Naive thymus-derived CD8-positive, alpha-beta T cell (primary cell): ENCODE measurements at places on chromosomes 6 and 20.

GRCh38 chr6:18268066-18268465 is 3.7 kb upstream of the DEK start:
- no peak for DNase-seq

GRCh38 chr6:330948-331347 is 38.7 kb downstream of the DUSP22 start:
- no peak for DNase-seq

DNA sequence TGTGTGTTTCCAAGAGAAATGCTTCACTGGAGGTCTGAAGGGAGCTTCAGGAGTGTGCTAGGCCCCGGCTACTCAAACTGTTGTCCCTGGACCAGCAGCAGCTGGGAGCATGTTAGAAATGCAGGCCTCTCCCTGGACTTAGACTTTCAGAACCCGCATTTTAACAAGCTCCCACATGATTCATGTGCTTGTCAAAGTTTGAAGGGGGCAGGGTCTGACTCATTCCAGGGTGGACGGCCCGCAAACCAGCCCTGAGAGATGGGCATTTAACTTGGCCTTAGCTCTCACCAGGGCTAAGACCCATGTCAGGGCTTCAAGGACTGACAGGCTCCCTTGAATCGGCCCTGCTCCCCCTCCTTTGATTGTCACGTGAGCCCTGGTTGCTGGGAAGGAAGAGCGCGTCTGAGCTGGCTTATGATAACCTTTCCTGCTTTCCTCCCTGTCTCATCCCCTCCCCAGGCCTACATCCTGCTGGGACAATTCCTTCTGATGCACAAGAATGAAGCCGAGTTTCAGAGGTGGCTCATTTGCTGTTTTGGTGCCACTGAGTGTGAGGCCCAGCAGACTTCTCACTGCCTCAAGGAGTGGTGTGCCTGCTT is 35.5 kb downstream of the BANF2 start:
- no peak for DNase-seq

DNA sequence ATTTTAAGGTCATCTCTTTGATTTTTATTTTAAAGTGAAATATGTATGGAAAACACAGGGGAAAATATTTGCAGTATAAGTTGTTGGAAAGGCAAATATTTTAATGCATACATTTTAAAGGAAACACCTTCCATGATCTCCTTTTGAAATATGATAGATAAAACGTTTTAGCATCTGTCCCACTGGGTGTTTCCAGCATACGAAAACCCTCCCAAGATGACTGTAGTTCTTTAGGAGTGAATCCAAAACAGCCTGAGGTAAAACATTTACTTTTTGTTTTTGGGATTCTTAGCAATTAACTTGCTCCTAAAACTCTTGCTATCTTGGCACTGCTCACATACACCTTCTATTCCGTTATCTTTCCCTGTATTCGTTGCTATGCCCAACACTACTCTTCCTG is 210.0 kb downstream of the EPHA7 start:
- DNase-seq, result no peak

DNA sequence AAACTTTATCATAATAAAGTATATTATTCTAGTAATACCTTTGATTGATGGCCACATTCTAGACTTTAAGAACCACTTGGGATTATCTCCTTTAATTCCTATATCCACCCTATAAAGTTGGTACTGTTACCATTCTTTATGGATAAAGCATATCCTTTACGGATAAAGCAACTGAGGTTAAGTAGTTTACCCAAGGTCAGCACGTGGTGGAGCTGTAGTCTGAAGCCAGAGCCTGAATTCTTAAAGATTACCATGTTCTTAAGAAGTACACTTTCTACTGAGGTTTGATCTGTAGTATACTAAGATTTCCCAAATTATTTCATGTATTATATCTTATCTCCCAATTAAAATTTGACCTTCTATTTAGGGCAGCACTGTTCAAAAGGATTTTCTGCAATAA is 3.0 kb upstream of the NCOA7 start:
- DNase-seq, result no peak

- DNase-seq, result no peak
These were observed 40.1 kb downstream of the RNF144B start for GRCh38 chr6:18427296-18427695.

DNA sequence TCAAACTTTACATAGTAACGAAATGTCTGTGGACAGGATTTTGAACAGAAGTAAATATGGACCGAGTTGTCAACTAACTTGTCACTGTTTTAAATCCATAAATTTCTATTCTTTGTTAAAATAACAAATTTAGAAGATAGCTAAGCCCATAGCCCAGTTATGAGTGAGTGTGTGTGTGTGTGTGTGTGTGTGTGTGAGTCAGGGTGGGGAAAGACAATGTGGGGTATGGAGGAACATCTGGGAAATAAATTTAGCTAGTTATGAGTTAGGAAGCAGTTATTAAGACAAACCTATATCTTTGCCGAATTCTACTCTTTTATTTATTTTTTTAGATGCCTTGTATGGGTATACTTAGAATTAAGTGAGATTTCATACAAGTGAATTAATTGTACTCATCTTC is 9.0 kb downstream of the TPBG start:
- DNase-seq, result no peak
